ENCODE measurements at places on chromosomes 5 and 9.

- DNase-seq, result no peak
Observed at GRCh38 chr9:92353051-92353450, 27.3 kb downstream of the CENPP start.

DNA sequence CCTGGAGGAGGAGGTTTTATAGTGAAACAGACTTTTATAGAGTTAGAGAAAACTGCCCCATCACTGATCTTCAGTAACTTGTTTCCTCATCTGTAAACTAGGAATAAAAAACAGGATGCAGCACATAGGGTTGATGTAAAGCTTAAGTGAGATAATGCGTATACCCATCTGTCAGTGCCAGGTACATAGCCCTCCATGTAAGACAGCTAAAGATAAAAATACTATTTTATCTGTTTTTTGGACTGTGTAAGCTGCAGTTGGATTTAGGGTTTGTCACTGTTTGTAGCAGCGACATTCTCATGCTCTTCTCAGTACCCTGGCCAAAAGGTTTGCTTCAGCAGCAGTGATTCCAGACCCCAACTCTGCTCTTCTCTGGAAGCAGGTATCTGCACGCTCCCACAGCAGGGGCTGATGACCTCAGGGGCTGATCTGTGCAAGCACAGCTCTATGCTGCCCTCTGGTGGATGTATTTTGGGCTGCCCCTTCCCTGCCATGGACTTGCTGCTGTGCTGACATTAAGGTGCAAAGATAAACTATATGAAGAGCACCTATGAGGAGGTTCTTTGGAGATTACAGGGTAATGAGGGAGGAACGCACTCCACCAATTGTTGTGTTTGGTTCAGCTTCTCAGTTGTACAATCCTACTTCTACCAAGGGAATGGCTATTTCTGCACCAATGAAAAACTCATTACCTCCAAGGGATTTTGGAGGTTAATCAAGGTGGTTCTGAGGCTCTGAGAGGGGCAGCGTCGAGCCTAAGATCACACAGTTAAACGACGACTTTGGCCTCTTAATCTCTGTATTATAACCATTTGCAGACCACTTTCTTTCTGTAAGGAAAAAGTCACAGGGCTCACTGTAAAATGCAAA, 13.1 kb downstream of the HMHB1 start:
- peak; percentile 48 for DNase-seq

DNA sequence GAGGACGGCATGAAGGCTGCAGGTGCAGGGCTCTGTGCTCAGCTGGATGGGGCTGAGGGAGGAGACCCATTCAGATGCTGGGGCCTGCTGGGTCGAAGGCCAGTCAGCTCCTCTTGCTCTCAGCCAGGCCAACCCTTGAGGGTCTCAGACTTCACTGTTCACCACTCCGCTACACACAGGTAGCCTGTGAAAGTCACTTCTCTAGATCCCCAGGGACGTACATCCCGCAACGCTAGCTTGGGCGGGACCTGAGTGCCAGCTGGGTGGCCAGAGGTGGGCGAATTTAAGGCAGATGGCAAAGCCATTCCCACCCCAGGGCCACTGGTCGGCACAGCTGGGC, 42.2 kb upstream of the FCN1 start:
- no peak for DNase-seq

DNA sequence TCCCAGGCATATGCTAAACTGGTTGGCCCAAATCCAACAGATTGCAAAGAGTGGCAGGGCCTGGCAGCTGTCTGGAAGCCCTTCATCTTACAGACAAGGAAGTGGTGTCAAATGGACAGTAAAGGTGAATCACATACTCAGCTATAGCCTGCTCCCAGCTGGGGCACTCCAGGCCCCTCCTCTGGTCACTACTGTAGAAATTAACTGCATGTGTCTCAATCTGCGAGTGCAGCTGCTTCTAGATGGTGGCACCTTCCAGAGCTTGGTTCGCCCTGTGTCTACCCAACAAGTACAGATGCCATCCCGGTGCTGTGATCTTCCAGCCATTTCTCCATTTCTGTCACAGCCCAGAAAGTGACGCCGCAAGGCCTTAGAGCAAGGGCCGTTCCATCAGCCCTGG, 50.2 kb downstream of the OTULIN start:
- DNase-seq, result no peak

GRCh38 chr9:126228111-126228780, 98.4 kb upstream of the MVB12B start:
- DNase-seq, result no peak

DNA sequence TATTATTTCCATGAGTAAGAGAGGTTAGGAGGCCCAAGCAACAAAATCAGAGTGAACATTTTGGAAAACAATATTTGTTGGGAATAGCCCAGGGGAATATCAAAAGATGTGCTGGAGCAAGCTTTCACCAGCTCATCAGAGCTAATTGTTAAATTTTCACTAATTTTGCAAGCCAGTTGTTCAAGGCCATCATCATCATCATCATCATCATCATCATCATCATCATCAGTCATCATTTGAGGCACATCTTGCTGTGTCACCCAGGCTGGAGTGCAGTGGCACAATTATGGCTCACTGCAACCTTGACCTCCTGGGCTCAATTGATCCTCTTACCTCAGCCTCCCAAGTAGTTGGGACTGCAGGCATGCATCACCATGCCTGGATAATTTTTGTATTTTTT, 350.5 kb upstream of the MEF2C start:
- no peak for DNase-seq

- no peak for DNase-seq
Observed at GRCh38 chr5:175589714-175590113, 68.2 kb upstream of the HRH2 start.
